ENCODE measurements at places on chromosomes 5 and 9. TPM values are rescaled to one million over a fixed set of nuclear protein-coding genes. Genes with fewer than 3 reads are reported as not detected.

- H3K27me3 ChIP-seq: peaks cover 4% of the 10 kb centered on the region
- no peaks in the 10 kb centered on the region for H3K4me1 ChIP-seq
- no peaks in the 10 kb centered on the region for H3K36me3 ChIP-seq
- H3K4me3 ChIP-seq: no peak overlapping the region
These were observed 99.9 kb downstream of the KLF4 start for GRCh38 chr9:107389617-107390071.

DNA sequence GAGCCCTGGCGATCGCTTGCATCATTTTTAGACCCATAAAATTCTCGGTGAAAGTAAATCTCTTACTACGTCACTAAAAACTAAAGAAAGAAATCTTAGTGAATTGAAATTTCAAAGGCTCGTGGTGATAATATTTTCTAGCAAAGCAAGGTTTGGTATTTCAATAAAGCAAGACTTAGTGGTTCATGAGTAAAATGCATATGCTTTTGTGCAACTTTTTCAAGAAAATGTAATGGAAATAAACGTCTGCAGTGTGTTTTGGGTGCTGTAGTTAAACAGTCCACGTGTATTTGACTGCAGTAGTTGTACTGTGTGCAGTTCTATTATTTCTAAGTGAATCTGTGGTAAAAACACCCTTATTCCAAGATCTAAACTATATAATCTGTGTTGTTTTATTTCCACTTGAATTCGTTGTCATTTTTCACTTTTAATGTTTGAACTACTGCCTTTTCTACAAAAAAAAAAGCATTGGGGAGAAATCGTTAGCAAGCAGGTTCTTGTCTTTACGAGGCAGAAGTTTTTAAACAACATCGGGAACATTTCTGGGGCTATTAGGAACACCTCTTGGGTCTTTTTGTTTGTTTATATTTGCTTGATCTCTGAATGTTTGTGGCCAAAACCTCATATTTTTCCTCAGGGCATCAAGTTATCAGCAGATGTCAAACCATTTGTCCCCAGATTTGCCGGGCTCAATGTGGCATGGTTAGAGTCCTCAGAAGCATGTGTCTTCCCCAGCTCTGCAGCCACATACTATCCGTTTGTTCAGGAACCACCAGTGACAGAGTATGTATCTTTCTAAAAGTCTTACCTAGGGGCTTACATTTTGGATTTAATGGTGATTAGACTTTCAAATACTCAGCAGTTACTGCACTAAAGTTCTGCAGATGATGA lies 960 bp downstream of the SECISBP2 start:
- peak overlapping the region; percentile 93 for H3K27ac ChIP-seq
- no peak for DNase-seq
- H3K4me1 ChIP-seq: peaks cover 50% of the 10 kb centered on the region

DNA sequence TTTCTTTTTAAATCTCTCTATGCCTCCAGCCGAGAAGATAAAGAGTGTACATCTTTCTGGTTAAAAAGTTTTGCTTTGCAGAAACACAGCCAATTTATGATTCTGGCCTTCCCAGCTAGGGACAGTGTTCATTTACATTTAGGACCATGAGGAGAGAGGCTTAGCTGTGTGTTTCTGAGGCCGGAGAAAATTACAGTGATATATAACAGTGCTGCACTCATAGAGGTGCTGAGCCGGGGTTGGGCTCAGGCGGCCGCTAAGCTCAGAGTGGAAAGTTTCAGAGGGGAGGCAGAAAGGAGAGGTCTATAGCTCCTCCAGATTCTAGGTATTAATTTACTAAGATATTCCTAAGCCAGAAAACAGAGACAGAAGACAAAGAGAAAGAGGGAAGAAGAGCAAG lies 37.0 kb upstream of the LCP2 start:
- DNase-seq: no peak
- H3K27me3 ChIP-seq: peaks cover 9% of the 10 kb centered on the region

- H3K27me3 ChIP-seq: peaks cover 21% of the 10 kb centered on the region
- no peak overlapping the region for H3K4me3 ChIP-seq
- H3K27ac ChIP-seq: no peak overlapping the region
- no peaks in the 10 kb centered on the region for H3K36me3 ChIP-seq
- H3K4me1 ChIP-seq: no peaks in the 10 kb centered on the region
- DNase-seq: no peak
These were observed 5.5 kb downstream of the PRSS3 start for GRCh38 chr9:33800886-33801285.

GRCh38 chr5:151196556-151197290 lies 27.2 kb downstream of the CCDC69 start:
- DNase-seq: no peak
- no peak overlapping the region for H3K4me3 ChIP-seq
- H3K27me3 ChIP-seq: peaks cover 13% of the 10 kb centered on the region
- no peaks in the 10 kb centered on the region for H3K36me3 ChIP-seq

DNA sequence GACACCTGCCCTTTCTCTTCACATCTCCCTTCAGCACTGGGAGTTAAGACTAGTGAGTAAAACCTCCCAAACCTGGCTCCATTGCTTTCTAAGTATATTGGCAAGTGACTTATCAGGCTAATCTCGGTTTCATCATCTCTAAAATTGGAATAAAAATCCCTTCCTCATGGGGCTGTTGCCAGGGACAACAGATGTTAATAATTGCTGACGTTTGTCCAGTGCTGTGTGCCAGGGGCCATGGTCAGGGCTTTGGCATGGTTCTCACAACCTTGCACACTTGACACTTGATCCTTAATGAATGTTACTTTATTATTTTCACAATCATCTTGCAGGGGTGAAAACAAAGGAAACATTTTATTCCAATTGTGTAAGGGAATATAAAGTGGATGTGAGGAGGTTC lies 1262.0 kb upstream of the WWC1 start:
- H3K27me3 ChIP-seq: peaks cover 26% of the 10 kb centered on the region
- no peaks in the 10 kb centered on the region for H3K4me1 ChIP-seq
- no peak overlapping the region for H3K27ac ChIP-seq
- no peaks in the 10 kb centered on the region for H3K36me3 ChIP-seq

DNA sequence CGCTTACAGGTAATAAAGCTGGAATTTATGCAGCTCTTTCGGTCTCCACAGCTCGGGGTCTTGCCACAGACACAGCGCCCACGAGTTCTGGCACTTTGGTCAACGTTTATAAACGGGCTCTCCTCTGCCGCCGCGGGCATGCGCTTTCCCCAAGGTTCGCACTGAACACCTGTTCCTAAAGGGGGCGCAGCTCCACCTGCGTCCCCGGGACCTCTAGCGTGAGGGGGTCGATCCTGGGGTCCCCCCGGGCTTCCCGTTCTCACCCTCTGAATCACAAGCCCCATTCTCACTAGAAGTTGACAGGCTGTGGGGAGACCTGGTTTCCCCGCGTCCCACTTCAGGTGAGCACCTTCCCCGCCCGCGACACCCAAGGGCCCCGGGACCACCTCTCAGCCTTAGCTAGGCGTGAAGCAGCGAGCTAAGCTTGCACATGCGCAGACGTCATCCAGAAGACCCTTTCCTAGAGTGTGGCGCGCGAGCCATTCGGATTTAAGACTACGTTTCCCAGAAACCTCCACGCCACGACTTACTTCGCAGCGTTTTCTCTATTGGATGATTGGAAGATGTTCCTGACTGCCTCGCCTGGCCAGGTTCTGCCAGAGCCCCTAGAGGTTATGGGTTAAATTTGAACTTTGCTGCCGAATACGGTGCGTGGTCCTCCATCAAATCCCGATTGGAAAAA lies 21.3 kb upstream of the ZNF782 start:
- no peak for DNase-seq
- H3K27ac ChIP-seq: peak overlapping the region; percentile 14
- H3K4me1 ChIP-seq: peaks cover 16% of the 10 kb centered on the region
- no peaks in the 10 kb centered on the region for H3K36me3 ChIP-seq

DAB2IP gene
- total RNA-seq: 36.6 TPM

BRD3OS gene
- 15.7 TPM for total RNA-seq

GOLM1 gene
- 88.8 TPM for total RNA-seq

FOXD4L5 gene
- total RNA-seq: 0.51 TPM
